ENCODE measurements at places on chromosomes 1 and 21. TPM values are rescaled to one million over a fixed set of nuclear protein-coding genes. Genes with fewer than 3 reads are reported as not detected.

DNA sequence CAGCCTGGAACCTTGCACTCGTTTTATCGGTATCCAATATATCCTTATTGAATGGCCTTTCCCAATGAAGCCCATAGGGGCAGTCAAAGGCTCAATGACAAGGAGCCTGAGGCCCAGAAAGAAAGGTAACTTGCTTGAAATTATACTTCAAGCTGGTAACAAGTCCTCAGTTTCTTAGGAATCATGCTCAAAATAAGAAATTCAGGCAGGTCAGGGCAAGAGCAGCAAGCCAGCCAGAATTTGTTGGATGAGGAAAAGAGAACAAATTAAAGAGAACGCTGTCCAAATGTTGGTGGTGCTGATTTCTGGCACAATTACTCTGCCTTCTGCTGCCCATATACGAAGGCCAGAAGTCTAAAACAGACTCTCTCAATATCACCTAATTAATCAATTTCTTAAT lies 77.6 kb downstream of the DDX20 start:
- no peaks in the 10 kb centered on the region for H3K4me1 ChIP-seq
- no peak overlapping the region for H3K27ac ChIP-seq
- no peak overlapping the region for H3K4me3 ChIP-seq
- H3K36me3 ChIP-seq, result no peaks in the 10 kb centered on the region

Gene CYP4Z1
- total RNA-seq, result not detected

Gene AQP10
- total RNA-seq, result not detected

Gene DNM3
- total RNA-seq, result 3.9 TPM

GRCh38 chr1:201740086-201740541 lies 88.8 kb upstream of the IPO9 start:
- DNase-seq, result no peak
- peak overlapping the region; percentile 97 for H3K4me3 ChIP-seq
- H3K4me1 ChIP-seq, result peaks cover 69% of the 10 kb centered on the region

Measured in neural crest cell (in vitro differentiated cells).